ENCODE measurements at places on chromosomes 3 and 15. TPM values are rescaled to one million over a fixed set of nuclear protein-coding genes. Genes with fewer than 3 reads are reported as not detected.

GRCh38 chr15:61517335-61517734 lies 288.2 kb upstream of the RORA start:
- DNase-seq = no peak

DNA sequence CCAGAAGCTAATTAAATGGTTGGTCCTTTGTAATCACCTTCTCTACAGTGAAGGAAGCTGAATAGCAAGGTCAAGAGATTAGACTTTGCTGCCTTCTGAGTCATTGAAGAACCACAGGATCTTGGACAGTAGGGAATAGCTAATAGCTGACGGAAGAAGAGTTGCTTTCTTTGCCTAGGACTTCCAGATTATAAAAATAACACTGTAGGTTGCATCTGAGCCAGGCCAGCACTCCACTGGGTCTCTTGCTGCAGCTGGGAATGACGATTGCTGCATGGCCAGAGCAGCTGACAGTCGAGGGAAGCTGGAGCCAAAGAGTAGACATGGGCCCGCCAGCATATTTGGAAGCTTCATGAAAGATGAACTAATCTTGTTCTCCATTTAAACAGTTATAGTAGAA lies 81.5 kb upstream of the KCNMB2 start:
- DNase-seq = no peak

DNA sequence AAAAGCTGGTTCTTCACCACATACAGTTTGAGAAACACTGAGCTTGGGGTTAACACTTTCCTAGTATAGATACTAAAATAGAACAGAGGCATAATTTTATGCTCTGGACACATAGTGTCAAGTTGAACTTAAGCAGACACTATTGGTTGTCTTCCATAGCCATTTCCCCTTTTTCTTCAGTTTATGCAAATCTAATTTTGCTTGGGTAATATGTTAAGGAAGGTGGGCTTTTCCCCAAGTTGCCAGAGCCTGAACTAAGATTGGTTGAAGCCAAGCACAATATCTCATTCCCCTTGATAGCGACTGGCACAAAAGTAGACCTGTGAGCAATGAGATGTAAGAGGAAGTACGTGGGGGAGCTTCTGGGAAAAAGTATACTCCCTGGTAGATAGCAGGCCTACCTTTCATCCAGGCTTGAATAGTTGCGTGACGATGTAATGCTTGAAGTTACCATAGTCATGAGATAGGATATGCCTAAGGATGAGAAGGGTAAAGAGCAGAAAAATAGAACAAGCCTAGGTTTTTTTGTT lies 4.5 kb upstream of the POPDC2 start:
- DNase-seq = no peak

GRCh38 chr15:87962428-87962827 lies 294.1 kb downstream of the NTRK3 start:
- DNase-seq = no peak

DNA sequence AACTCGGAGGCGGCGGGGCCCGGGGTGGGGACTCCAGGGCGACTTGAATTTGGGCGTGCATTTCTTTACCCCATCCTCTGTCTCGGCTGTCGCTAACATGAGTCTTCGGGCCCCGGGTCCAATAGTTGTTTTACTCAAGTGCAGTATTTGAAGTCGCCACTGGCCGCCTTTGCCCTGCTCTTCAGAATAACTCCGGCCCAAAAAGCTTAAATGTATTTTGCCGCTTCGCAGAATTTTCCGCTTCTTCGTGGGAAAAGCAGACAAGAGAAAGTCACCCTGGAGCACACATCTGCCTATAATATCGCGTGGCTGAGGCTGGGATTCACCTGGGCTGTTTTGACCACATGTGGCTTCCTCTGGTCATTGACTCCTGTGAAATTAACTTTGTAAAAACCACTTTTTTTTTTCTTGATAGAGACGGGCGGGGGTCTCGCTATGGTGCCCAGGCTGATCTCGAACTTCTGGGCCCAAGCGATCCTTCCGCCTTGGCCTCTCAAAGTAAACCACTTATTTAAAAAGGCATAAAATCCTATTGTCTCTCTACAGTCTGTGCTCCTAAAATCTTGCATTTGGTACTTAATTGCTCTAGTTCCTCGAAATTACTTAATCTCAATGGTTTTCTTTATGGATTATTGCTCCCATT lies 676 bp downstream of the CNOT10 start:
- no peak for DNase-seq

DNA sequence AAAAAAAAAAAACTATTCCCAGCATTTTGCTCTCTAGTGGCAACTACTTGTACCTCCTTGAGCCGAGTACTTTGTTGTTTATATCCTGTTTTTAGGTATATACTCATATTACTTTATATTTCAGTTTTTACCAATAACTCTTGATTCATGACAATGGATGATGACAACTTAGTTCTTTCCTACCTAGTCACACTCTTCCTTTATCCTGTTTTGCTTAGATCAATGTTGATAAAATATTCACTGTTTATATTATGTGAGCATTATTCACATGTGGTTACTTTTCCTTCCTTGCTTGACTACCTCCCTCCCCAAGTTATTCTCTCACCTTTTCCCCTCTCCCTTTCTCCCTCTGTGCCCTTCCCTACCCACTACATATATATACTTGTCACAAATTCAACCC lies 53.7 kb downstream of the NKIRAS1 start:
- DNase-seq = no peak

DNA sequence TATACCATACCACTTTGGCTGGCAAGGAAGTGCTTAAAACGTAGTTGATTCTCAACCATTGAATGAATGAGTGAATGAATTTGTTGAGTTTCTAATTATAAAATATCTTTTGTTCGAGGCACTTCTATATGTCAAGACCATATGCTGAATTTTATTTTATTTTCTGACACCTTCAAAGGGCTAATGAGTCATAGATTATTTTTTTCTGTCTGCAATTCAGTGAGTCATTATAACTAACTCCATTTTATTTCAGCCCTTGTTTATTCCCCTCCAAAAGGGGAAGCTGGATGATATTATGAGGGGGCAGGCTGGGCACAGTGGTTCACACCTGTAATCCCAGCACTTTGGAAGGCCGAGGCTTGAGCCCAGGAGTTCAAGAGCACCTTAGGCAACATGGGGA lies 142.4 kb downstream of the P2RY1 start:
- no peak for DNase-seq

DNA sequence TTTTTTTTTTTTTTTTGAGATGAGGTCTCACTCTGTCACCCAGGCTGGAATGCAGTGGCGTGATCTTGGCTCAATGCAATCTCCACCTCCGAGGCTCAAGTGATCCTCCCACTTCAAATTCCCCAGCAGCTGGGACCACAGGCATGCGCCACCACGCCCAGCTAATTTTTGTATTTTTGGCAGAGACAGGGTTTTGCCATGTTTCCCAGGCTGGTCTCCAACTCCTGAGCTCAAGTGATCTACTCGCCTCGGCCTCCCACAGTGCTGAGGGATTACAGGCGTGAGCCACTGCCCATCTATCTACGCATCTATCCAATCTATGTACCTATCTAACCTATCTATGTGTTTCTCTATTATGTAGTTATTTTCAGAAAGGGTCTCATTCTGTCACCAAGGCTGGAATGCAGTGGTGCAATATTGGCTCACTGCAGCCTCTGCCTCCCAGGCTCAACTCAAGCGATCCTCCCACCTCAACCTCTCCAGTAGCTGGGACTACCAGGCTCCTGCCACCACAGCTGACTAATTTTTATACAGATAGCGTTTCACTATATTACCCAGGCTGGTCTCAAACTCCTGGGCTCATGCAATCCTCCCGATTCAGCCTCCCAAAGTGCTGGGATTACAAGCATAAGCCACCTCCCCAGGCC lies 20.2 kb upstream of the GPX1 start:
- no peak for DNase-seq

GRCh38 chr3:80559701-80560100 lies 791.9 kb upstream of the ROBO1 start:
- DNase-seq = no peak

The MYZAP gene
- not detected for total RNA-seq

The CCDC39 gene
- not detected for total RNA-seq

The SLC27A2 gene
- total RNA-seq = 20.1 TPM

Measured in activated naive CD4-positive, alpha-beta T cell treated with anti-CD3 and anti-CD28 coated beads, Interleukin-2, amount 50 U/mL, for 72 hours (primary cell).